Posterior vena cava (tissue), 2 donors: ENCODE measurements at places on chromosomes 7 and 10. TPM values are rescaled to one million over a fixed set of nuclear protein-coding genes. Genes with fewer than 3 reads are reported as not detected.

LIPF gene
- total RNA-seq = not detected

FAM24B gene
- total RNA-seq = 1.4 TPM

- DNase-seq = peak; percentile 67
Measured at GRCh38 chr7:44281811-44282600, 43.4 kb downstream of the CAMK2B start.

GRCh38 chr10:88019753-88020152 is 156.3 kb downstream of the PTEN start:
- DNase-seq = no peak

- DNase-seq = no peak
Measured at GRCh38 chr7:127912901-127913300, 118.3 kb downstream of the LRRC4 start.

GRCh38 chr10:93742633-93743349 is 14.9 kb upstream of the LGI1 start:
- DNase-seq = no peak

DNA sequence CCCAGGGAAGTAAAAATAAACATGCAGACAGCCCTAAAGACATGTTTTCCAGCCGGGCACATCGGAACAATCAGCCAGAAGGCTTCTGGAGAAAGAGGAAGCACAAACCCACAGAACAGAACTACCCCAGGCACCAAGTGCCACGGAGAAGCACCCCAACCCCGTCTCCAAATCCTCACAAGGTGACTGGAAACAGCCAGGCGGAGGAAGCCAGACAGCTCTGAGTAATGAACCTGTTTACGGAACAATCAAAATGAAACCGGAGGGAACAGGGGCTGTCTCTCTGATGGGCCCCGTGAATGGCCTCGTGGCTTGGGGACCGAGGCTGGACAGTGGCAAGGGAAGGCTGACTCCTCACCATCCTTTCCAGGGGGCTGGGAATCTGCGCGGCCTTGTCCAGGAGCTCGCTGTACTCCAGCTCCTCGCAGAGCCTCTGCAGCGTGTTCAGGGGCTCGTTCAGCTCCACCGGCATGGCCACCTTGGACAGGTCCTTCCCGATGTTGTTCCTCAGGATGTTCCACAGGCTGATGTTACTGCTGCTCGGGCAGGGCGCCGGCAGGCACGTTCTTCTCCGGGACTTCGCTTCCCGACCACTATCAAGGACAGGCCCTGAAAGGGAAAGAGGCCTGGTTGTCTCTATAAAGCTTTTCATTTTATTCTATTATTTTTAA is 77.0 kb upstream of the GSDME start:
- DNase-seq = no peak

DNA sequence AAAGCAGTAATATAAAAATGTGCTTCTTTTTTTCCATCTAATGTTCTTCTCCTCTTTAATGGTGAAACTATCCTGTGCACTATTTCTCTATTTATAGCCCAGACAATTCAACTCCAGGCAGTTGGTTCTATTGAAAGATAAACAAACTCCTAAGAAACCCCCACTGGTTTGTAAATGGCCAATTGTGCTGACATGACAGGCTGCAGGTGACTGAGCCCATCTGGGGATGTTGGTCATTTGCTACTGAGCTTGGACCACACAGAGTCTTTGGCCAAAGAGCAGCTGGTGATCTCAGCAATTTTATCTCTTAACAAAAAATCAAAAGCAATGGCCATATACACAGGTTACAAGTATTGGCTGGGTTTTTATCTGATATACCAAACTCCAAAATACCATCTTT is 631.8 kb upstream of the CELF2 start:
- DNase-seq = no peak

DNA sequence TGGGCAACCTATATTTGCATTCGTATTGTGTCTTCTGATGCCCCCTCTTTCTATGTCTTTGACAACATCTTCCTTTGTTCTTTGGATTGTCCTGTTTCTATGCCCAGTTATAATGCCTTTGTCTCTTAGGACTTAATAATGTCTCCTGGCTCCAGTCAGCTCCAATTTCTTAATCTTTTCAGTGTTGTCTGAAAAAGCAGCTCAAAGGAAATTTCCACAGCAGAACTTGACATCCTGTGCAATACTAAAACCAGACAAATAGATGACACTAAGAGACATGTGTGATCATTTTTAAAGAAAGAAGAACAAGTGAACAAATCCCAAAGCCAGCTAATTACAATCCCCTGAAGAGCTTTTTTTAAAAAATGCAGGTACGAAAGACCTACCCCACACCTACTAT is 47.7 kb upstream of the RNF148 start:
- DNase-seq = no peak

- DNase-seq = no peak
Measured at GRCh38 chr7:22896917-22897316, 74.3 kb upstream of the TOMM7 start.
